ENCODE measurements at places on chromosomes 1 and 21.

DNA sequence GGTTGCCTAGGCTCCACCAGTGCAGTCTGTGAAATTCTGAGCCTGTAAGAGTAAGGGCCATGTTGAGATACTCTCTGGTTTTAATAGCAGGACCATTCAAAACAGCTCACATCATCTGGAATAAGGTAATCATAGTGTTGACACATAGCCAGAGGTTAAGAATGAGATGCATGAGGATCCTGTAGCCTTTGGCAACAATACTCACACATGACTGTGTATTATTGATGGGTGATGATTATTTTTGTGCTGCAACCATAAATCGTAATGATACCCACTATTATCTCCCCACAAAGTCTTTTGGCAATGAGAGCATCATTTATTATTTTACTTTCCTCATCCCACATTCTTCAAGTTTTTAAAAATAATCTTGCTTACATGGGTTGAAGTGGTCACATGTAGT, 35.5 kb downstream of the KCNK2 start:
- no peak for DNase-seq

DNA sequence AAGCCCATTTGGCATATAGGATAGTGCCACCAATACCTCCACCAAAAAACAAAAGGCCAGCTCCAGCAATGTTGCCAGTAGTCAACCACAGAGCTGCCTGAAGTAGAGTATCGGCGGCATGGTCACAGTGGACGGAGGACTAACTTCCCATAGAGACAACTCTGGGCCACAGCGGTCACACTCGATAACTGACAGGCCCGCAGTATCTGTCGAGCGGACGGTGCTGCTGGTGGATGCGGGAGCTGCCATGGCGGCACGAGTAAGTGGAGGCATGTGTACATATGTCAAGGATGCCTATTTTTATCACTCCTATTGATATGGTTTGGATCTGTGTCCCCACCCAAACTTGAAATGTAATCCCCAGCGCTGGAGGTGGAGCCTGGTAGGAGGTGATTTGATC, 4.1 kb downstream of the KRTAP12-1 start:
- DNase-seq: no peak

DNA sequence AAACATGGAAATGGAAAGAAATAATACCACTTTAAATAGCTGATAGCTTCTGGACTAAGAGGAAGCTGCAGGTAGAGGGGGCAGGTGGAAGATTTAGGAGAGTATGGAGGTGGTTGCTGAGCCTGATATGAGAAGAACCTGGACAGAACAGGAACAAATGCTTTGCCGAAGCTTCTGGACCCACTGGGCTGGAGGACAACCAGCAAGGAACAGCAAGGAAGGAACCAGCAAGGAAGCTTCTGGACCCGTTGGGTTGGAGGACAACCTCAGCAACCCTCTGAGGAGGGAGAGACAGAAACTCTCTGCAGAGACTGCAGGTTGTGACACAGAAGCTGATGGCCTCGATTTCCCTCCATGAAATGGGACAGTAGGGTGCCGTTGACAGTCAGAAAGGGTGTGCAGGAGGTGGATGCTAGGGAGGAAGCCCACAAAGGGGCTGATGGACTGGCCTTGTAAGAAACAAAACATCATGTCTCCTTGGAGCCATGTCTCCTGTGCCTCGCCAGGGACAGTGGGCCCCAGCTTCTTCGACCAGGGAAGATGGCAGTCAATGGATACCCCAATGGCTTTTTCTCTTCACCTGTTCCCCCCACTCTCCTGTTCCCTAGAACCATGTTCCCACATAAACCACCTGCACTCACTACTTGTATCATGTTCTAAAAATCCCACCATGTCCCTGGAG, 8.3 kb upstream of the WNT3A start:
- no peak for DNase-seq

GRCh38 chr1:5757187-5757805, 234.9 kb downstream of the NPHP4 start:
- DNase-seq: no peak

DNA sequence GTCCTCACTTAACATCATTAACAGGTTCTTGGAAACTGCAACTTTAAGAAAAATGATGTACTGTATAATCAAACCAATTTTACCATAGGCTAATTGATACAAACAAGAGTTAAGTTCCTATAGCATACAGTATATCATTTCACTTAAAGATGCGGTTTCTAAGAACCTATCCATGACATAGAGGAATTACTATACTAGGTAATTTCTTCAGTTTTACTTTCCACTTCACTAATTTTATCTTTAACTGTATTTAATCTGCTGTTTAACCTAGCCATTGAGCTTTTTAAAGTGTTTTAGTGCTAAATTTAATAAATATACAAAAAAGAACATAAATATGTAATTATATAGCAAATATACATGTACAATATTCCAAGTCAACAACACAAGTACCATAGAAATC, 28.3 kb downstream of the SLC19A2 start:
- no peak for DNase-seq

DNA sequence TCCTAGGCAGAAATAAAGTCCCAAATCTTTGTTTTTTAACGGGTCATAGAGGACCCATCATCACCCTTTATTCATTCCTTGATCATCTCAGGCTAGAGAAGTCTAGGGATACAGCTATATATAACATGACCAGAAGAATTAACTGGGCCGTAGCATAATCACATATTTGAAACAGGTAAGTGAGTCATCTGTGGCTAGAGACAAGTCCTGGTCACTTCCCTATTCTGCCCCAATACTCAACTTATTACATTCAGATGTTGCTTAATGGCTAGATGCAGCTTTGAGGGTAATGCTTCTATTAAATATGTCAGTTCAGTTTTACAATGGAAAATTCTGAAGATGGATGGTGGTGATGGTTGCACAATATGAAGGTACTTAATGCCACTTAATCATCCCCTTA, 47.0 kb downstream of the EXO1 start:
- no peak for DNase-seq

GRCh38 chr1:5428351-5428750, 563.9 kb downstream of the NPHP4 start:
- no peak for DNase-seq

- no peak for DNase-seq
These were observed 11.4 kb downstream of the NEXN start for GRCh38 chr1:77899647-77900320.

DNA sequence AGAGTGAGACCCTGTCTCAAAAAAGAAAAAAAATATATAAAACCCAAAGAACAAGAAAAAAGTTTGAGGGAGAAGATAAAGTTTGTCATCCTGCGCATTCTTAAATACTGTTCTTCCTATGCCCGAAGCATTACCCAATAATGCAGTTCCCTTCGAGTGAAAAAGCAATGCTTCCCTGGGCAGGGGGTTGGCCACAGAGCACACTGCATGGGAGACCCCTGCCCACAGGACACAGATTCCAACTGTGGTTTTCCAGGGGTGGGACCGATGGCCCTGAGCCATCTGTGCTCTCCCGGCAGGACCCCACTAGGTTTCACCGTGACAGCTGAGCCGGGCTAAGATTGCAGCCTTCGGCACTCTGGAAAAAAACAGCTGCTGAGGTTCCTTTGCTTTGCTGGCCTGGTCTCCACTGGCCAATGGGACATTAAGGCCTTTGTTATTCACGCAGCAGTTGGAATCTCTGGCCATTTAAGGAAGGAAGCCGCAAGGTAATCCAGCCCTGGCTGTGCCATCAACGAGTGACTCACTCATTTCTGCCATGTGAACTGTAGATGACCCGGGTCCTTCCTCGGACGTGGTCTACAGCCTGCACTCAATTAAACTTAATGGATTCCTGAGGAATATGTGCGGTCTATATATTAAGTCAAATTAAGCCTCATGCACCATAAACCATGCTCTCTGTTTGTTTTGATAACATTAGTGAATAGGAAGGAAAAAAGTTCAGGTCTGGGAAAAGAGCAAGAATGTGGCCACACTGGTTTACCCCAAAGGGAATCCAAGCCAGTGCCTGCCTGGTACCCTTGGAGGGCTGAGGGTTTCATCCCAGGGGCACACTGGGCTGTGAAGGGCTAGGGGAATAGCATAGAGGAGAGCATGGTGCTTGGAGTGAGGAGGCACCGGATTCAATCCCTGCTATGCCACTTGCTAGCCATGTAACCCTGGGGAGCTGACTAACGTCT, 163.2 kb downstream of the ZBTB18 start:
- DNase-seq: no peak

DNA sequence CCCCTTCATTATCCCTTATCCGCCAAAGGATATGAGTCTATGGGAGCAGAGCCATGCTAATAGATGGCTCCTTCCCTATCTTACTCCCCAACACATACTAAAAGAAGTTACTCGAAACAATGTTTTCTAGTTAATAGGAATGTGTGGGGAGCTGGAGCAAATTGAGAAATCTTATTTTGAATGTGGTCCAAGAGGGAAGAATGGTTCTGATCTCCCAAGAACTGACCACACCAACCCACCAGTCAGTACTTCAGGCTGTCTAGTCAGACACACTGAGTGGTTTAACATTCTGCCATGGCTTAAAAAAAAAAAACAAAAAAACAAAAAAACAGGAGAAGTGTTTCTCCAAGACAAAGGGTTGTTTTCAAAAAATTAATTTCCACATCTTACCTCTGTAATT, 31.5 kb upstream of the DNASE2B start:
- DNase-seq: no peak

GRCh38 chr1:193019442-193020026, 39.6 kb downstream of the UCHL5 start:
- DNase-seq: no peak

DNA sequence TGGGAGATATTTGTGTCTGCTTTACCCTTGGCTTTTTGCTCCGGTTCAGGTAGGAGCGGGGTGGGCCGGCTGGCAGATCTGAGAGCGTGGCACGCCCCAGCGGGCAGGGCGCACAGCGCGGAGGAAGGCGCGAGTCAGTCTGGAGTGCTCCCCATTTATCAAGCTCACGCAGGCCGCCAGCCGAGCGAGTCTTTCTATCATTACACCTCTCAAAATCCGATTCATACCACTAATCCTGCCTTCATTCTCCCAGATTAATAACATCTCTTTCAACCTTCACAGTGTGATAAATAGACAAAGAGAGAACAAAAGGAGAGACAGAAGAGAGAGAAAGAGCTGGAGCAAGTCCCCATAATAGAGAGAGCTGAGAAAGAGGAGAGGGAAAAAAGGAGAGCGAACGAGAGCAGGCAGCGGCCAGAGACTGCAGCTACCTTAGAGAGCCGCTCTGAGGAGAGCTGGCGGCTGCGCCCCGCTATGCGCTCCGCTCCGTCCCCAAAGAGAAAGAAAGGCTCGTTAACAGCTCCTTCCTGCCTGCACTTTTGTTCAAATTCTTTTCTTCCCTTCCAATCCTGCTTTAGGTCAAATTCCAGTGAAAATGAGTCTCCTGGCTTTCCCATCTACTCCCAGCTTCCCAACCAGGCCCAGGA, 48.0 kb downstream of the DMAP1 start:
- no peak for DNase-seq

GRCh38 chr1:89528382-89528780, 3.8 kb downstream of the LRRC8B start:
- no peak for DNase-seq

DNA sequence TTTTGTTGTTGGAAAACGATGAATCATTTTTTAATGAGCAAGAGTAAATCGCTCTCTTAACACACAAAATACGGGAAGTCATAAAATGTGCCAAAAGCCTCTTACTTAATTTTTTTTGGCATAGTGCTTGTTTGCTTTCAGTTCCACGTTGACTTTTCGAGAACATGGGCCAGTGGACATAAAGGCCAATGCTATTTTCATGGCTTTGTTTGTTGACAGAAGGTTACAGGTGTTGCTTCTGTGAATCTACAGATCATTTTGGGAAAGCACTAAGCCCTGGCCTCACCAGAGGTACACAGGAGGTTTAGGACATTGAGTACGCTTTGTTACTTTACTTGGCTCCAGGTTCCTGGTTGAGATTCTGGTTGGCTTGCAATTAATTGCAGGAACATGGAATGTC, 199.4 kb upstream of the HMCN1 start:
- no peak for DNase-seq

All from stimulated activated CD8-positive, alpha-beta memory T cell treated with anti-CD3 and anti-CD28 coated beads, Interleukin-12 subunit alpha, Interleukin-12 subunit beta, amount 100 ng/mL, for 1 hour (primary cell).